GM23248 (cell line): ENCODE measurements at places on chromosomes 16 and 17.
A peak's percentile ranks its signal among the peaks of the same experiment; 100 is the strongest.

- no peak for DNase-seq
These were observed 6.2 kb downstream of the CD2BP2 start for GRCh38 chr16:30348929-30349328.

GRCh38 chr17:21289902-21290571 lies 5.5 kb downstream of the MAP2K3 start:
- DNase-seq: peak; percentile 52

- DNase-seq: no peak
These were observed 398.5 kb upstream of the DYNLRB2 start for GRCh38 chr16:80142281-80142680.

GRCh38 chr16:89017543-89018281 lies 40.7 kb upstream of the CBFA2T3 start:
- DNase-seq: no peak

DNA sequence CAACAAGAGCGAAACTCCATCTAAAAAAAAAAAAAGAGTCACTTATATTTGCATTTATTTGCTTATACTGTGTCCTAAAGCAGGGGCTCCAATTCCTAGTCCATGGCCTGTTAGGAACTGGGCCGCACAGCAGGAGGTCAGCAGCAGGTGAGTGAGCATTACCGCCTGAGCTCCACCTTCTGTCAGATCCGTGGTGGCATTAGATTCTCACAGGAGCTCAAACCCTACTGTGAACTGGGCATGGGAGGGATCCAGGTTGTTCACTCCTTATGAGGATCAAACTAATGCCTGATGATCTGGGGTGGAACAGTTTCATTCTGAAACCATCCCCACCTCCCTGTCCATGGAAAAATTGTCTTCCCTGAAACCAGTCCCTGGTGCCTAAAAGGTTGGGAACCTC lies 24.9 kb downstream of the ITGB3 start:
- DNase-seq: no peak

- peak; percentile 69 for DNase-seq
These were observed 661 bp downstream of the GIT1 start for GRCh38 chr17:29588562-29589411.
